Occipital lobe (tissue), 3 donors: ENCODE measurements at places on chromosomes 1 and 21.

GRCh38 chr1:221829327-221830015, 87.6 kb upstream of the DUSP10 start:
- DNase-seq: no peak

DNA sequence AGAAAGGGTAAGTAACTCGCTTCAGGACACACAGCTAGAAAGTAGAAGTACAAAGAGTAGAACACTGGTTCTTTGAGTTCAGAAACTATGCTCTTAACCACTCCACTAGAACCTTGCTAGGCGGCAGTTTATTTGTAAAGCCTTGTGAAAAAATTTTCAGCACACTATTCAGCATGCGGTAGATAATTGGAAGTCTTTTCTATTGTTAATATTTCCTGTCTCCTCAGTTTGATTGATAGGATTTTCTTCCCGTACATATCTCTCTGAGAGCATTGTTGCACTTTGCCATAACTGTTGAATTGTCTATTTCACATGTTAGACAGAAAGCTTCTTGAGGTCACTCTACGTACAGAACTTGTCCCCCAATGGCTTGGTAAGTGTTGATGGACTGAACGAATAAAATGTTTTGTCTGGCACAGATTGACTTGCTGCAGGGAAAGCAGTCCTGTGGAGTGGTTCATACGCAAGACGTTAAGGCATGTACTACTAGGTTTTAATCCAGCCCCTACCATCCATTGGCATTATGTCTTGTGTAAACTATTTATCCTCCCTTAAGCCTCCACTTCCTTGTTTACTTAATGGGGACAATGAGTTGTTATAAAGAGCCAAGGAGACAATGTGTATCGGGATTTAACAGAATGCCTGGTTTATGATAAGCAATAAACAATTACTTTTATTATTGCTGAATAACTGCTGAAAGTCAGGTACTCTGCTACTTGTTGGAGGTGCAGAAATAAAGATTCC, 35.8 kb downstream of the C1orf21 start:
- DNase-seq: no peak

DNA sequence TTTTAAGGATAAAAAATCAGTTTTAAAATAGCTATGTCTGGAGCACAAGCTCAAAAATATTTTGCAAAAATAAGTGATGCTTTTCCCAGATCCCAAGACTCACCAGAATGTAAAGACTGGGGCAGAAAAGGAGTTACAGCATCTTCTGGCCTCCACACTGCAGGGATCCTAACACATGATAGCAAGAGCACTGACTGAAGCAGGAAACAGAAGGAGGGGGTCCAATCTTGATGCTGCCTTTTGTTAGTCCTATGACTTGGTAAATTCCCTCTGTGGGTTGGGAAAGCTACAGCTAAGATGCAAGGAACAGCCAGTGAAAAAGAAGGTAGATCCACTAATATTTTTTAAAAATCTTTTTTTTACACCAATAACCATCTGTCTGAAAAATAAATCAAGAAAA, 54.2 kb upstream of the TNR start:
- DNase-seq: no peak

DNA sequence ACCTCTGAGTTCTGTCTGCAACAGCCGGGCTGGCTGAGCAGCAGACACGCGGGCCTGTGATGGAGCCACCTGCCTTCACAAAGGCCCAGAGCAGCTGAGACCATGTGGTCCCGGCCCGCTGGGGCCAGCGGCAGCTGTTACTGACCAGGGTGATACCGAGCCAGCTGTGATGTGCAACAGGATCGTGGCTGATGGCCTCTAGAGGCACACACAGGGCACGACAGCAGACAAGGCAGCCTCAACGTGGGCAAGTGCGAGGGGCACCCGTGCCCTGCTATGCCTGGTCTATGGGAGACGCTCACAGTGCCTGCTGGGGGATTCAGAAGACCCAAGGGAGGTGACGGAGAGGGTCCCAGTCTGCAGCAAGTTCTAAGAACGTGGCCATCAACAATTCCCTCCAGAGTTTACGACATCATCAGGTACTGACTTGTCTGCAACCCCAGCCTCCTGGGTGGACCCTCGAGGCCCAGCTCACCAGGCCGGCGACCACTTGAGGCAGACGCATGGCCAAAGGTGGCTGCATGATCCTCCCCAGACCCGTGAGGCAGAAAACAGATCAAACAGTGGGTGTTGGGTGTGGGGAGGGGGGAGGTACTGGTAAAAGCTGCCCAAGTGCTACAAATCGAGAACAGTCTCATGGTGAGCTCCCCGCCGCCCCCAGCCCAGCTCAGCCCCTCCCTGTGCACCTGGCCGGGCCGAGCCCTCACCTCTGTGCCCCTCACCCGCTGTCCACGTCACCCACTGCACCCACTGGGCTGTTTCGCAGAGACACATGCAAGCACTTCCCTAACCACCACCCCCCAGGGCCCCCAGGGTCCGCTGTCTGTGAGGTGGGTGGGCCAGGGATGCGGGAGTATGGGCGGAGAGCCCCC, 6.0 kb downstream of the POFUT2 start:
- no peak for DNase-seq
